Thyroid gland (tissue), 4 donors: ENCODE measurements at places on chromosomes 3 and 15. TPM values are rescaled to one million over a fixed set of nuclear protein-coding genes. Genes with fewer than 3 reads are reported as not detected.

GUCA1C gene
- not detected for total RNA-seq

ERICH6 gene
- total RNA-seq: not detected

CCR8 gene
- not detected for total RNA-seq

DNA sequence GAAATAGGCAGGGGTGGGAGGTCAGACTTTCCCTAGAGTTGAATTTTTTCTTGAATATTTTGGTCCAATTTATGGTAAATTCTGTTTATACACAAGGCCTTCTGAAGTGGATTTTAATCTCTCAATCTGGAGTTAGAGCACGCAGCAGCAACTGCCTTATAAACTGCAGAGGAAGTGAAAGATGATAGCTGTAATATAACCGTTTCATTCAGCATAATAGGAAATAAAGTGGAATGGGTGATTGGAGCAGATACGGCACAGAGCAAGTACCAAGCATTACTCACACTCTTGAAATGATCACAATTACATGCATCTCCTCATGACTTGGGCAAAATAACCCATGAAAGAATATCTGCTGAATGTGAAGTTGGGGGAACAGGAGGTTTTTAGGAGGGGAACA lies 106.8 kb downstream of the ARRDC4 start:
- H3K4me3 ChIP-seq: no peak overlapping the region
- no peak for DNase-seq
- no peak overlapping the region for H3K27ac ChIP-seq
- no peaks in the 10 kb centered on the region for H3K27me3 ChIP-seq
- H3K4me1 ChIP-seq: no peaks in the 10 kb centered on the region

GRCh38 chr3:114880078-114880477 lies 267.0 kb downstream of the ZBTB20 start:
- no peak overlapping the region for H3K27ac ChIP-seq
- H3K36me3 ChIP-seq: no peaks in the 10 kb centered on the region
- peak; percentile 51 for DNase-seq
- H3K4me1 ChIP-seq: peaks cover 19% of the 10 kb centered on the region
- no peak overlapping the region for H3K4me3 ChIP-seq

- H3K27me3 ChIP-seq: no peaks in the 10 kb centered on the region
- no peak overlapping the region for H3K27ac ChIP-seq
- H3K4me3 ChIP-seq: no peak overlapping the region
- no peaks in the 10 kb centered on the region for H3K4me1 ChIP-seq
- no peaks in the 10 kb centered on the region for H3K36me3 ChIP-seq
These were observed 1054.2 kb downstream of the NAALADL2 start for GRCh38 chr3:175913286-175913685.
